ENCODE measurements at places on chromosomes 3 and 15.
A peak's percentile ranks its signal among the peaks of the same experiment; 100 is the strongest.

GRCh38 chr15:77506311-77507142 is 85.8 kb downstream of the HMG20A start:
- DNase-seq = no peak

GRCh38 chr15:93020976-93021772 is 67.8 kb downstream of the RGMA start:
- no peak for DNase-seq

DNA sequence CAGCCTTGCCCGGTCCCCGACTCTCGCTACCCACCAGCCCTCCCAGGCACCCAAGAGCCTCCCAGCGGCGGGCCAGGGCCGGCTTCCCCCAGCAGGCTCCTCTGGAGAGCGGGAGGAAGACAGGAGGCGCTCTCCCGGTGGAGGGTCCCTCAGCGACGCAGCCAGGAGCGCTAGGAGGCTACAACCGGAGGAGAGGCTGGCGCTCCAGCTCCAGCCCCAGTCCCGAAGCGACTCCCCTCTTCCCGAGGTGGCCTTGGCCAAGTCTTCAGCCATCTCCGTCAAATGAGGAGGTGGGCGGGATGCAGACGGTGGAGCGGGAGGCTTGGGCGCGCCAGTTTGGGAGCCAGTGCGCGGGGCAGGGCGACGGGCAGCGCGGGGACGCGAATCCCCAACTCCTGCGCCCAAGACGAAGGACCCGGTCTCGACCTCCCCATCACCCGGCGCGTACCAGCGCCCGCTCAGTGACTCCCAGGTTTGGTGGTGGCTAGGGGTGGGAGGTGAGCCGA is 722 bp downstream of the CHRNA3 start:
- DNase-seq = no peak

GRCh38 chr3:183572935-183573334 is 17.4 kb upstream of the KLHL6 start:
- no peak for DNase-seq

DNA sequence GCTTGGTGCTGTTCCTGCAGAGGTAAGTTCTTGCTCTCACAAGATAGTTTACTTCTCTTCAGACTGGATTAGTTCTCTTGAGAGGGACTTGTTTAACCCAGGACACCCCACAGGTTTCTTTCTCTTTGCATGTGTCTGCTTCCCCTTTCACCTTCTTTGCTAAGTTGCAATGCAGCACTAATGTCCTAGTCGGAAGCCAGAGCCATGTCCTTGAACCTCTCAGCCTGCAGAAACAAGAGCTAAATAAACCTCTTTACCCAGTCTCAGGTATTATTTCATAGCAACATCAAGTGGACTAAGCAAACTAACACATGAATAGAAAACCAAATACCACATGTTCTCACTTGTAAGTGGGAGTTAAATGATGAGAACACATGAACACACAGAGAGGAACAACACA is 915.2 kb downstream of the NSUN3 start:
- DNase-seq = no peak

DNA sequence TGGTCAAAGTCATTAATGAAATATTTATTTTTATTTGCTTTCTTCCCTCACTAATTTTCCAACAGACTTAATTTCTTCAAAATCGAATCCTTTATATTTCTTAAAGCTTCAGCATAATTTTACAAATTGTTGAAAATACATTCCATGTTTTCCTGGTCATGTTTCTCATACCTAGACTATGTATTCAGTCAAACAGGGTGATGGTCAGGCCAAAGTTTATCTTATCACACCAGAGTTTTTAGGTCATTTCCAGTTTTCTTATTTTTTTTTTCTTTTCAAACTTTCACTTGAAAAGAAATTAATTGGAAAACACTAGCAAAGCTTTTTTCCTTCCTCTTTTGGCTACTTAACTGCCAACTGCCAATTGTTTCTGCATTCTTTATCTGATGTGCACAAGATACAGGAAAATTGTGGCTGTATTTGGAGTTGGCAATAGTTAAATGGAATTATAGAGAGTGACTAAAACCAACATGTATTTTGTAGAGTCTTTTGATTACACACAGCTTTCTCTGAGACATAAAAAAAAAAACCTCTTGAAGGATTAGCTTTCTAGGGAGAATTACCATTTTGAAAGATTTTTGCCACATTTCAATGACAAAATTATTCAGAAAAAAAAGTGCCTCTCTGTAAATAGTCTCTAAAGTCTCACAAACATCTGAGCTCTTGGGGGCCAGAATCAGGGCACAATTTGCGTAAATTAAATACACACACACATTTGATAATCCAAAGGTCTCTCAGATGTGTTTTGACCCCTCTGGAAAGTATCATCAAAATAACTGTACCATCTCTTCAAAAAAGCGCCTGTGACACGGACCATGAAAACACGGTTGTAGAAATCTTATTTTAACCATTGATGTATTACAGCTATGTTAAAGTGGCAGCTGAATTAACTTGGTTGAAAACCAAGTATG is 603.2 kb upstream of the KCNMB2 start:
- DNase-seq = no peak

DNA sequence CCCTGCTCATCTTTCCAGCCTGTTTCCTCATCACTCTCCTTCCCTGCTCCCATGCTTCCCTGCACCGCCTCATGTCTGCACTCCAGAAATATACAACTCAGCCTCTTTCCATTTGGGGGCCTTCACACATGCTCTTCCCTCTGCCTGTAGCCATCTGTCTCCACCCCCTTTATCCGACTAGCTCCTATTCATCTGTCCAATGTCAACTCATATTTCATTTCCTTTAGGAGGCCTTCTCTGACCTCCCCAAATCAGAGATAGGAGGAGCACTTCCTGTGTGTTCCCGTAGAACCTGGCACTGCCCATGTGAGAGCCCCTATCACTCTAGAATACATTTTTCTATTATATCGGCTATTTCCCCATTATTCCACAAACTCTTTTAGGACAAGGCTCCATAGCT is 10.6 kb downstream of the ATP8B4 start:
- no peak for DNase-seq

DNA sequence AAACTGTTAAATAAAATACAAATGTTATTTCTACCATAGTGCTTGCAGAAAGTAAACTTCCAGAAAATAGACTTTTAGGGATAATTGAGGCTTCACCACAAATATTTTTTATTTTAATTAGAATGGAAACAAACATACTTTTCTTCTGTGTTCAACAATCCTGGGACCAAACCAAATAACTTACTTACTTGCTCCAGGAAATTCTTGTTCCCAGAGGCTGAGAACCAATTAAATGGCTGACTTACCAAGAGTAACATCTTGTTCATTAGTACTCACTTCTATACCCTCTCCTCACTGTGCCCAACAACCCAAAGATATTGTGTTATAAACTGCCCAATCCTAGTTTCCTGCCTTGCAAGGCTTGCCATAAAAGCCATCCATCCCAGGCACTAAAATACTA is 172.2 kb upstream of the PFN2 start:
- no peak for DNase-seq

GRCh38 chr3:64398006-64398405 is 172.7 kb upstream of the PRICKLE2 start:
- no peak for DNase-seq

GRCh38 chr3:176663387-176663786 is 533.9 kb downstream of the TBL1XR1 start:
- DNase-seq = no peak

- no peak for DNase-seq
Measured at GRCh38 chr15:29034593-29035335, 149.0 kb downstream of the APBA2 start.

- DNase-seq = no peak
Measured at GRCh38 chr3:48364840-48365239, 7.2 kb upstream of the FBXW12 start.

- DNase-seq = no peak
Measured at GRCh38 chr3:126002189-126002588, 33.2 kb downstream of the ROPN1B start.

DNA sequence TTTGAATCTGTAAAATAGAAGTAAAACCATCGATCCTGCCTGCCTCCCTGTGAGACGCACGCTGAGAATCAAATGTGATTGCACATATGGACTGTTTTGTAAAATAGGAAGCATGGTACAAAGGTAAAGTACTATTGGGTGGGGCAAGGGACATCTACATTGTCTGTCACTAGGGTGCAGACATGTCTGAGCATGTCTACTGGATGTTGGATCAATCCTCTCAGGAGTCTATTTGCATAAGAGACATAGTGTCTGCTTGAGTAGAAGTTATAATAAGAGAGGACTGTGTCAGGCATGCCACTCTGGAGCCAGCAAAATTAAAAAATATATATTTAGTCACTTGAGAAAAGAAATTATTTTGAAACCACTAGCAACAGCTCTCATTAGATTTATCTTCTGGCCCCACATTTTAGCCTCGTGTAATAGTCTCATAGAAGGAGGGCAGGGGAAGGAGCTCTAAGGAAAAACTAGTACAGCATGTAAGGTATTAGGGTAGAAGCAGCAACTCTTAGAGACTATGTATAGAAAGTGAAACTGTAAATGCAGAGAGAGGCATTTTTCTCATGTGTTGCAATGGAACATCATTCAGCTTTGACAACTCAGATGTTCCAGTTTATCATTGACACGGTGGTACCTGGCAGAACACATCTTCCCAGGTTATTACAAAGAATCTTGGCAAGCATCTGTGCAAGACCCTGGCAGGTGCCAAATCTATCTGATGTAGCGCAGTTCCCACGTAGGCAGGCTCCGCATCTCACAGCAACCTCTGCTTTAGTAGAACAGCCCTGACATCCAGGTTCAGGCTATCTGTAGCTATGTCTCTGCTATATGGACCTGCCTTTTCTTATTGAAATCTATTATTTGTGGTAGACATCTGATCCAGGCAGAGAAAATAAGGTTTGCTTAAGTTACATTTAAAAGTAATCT is 85.2 kb upstream of the CHL1 start:
- DNase-seq = peak; percentile 3

DNA sequence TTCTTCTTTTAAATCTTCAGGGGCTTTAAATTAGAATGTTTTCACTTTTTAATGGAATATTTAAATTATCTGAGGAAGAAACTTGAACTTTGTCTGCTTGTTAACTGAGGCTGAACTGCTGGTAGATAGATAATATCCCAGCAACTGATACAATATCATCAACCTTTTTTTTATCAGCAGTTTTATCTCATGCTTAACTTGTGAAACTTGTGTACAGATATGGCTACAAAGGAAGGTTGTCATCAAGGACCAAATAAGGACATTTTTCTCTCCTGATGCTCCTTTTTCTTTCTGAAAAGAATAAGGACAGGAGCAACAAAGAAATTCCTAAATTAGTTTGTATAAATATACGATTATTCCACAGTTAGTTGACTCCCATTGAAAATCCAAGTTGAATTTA is 66.4 kb upstream of the KBTBD8 start:
- no peak for DNase-seq

GRCh38 chr3:52959773-52960172 is 62.4 kb upstream of the STIMATE start:
- no peak for DNase-seq

DNA sequence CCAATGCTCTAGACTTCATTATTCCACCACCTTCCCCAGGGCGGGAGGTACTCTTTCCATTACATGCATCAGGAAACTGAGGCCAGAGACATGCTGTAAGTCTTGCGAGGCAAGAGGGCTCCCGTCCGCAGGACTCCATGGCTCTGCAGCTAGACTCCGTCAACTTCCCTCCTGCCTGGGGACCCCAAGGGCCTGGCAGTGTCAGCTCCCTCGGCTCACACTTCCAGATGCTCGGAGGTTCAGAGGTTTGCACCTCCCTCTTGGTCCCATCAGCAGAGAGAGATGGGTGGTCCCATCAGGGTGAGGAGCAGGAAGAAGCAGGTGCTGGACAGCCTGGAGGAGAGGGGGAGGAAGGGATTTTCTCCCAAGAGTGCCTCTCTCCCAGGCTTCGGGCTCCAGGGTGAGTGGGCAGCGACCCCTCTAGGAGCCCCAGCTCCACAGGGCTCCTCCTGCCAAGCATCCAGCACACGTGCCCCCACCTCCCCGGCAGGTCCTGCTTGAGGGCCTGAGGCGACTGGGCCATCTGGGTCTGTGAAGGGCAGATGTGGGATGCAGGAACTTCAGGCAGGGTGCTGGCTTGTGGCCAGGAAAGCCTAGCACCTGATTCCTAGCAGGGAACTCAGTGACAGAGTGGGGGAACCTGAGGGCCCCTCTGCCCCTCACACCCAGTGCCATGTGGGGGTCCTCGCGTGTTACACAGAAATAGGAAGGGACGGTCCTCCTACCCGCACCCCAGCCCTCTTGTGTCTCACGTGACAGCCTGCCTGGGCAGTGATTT is 9.3 kb downstream of the PAK6 start:
- no peak for DNase-seq

DNA sequence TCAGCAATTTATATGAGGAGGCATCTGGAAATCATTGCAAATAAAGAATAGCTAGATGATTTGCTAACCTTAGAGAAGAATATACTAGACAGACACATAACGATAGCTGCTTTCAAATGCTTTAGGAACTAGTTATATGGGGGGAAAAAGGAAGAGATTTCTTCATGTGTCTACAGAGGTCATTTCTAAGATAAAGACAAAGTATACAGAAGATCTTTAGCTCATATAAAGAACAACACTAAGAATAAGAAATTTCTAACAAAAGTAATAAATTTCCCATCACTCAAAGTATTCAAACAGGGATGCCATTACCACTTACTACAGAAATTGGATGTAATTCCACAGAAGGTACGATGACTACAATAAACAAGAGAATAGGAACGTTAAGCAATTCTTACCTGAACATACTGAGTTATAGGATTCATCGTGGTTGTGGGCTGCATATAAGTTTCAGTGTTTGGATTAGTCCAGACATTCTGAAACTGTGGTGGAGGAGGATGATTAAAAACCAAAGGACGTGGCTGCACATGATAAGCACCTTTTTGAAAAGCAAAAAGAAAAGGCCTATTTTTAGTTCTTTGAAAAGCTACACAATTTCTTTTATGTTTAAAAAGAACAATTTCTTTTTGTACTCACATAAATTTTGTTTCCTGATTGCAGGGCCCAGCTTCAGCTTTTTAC is 8.7 kb downstream of the DAZL start:
- DNase-seq = no peak

GRCh38 chr15:55774113-55774970 is 31.4 kb upstream of the PRTG start:
- DNase-seq = peak; percentile 53

DNA sequence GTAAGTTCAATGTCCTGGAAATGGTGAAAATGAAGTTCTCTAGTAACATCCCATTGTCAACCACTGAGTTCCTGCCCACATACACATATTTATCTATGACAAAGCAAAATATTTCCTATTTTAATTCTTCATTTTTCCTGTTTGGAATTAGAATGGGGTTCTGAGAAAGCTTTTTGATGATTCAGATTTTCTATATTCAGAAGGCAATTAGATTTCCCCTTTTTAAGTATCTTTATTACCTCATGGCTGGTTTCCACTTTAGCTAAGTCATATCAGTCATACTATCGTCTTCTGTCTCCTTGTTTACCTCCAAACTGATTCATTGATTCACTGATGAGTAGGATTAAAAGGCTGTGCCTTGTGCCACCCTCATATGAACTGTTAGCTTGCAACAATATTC is 17.9 kb downstream of the ETFA start:
- DNase-seq = peak; percentile 22

DNA sequence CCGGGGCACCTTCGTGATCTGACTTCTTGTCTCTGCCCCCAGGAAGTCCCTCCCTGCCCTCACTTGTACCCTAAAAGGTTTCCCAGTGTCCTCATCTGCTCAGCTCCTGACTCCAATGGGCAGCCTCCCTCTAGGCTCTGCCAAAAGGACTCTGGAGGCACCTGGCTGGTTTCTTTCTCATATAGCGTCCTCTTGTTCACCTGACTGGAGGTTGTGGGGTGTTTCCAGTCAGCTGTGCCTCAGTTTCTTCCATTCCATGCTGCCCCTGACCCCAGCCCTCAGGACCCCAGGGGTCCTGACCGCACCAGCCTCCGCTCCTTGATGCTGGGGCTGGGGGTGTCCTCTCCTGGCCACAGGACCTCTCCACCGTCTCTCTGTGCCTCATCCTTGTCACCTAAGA is 2.5 kb downstream of the PRR23E start:
- DNase-seq = peak; percentile 16

Measured in GM10248 (cell line).